ENCODE measurements at places on chromosomes 6 and 20.

GRCh38 chr6:166575205-166575604 lies 11.3 kb downstream of the RAMACL start:
- DNase-seq = no peak

GRCh38 chr6:39980839-39981580 lies 46.7 kb upstream of the MOCS1 start:
- DNase-seq = peak; percentile 33

- DNase-seq = no peak
Observed at GRCh38 chr6:41438746-41439145, 103.3 kb downstream of the NCR2 start.

DNA sequence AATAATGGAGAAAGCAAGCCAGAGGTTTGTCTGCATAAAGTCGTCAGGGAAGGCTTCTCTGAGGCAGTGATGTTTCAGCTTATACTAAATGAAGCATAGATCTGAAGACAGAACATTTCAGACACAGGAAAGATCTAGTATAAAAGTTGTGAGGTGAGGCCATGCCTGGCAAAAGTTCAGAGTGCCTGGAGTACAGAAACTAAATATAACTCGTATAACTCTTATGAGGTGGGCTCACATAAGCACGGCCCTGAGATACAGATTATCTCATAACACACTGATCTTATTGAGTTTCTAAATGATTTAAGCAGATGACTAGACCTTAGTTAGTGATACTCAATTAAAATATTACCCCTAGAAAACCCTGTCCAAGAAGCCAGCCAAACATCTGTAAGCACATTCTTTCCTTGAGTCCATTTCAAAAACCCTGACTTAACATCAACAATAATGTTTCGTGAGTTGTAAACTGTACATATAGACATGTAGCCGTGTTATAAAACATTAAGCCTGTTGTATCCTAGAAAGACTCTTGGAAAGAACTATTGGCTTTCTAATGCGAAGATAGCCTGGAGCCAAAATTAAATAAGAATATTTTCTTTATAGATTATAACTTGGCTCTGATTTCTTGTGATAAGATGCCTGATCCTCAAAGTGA lies 667.6 kb downstream of the TENT5A start:
- no peak for DNase-seq

GRCh38 chr6:56708810-56709597 lies 66.3 kb upstream of the DST start:
- peak; percentile 74 for DNase-seq

- peak; percentile 94 for DNase-seq
Observed at GRCh38 chr20:46811224-46812084, 83.2 kb upstream of the EYA2 start.

GRCh38 chr6:167671977-167672687 lies 154.6 kb upstream of the AFDN start:
- no peak for DNase-seq

DNA sequence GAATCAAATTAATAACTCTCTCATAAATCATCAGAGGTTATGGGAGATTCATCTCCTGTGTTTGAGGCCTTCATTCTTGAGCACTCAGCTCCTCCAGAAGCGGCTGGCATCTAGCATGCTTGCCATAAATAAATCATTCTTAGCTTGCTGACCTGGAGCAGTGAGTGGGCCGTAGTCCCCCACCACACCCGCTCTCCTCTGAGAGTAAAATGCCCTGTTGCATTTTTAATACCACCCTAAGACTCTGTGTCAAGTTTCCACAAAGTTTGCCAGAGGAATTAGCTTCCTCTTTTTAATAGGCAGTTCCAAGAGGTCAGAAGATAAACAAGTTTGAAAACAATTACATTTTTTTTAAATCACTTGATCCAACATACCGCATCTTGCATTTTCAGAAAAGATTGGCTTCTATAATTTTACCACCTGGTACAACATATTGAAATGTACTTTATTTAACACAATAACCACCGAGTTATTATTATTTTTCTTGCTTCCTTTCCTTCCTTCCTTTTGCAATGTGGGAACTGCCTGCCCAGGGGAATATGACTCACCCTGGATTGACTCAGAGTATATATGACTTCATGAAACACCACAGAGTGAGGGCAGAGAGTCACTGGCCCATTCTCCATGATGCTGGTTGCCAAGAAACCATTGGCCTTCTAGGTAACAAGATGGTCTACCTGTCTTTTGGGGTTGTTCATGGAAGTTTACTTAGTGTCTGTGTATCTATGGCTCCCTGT lies 29.4 kb upstream of the CLIC5 start:
- DNase-seq = no peak

GRCh38 chr6:9921366-9921765 lies 493.5 kb downstream of the TFAP2A start:
- DNase-seq = no peak

- DNase-seq = no peak
Observed at GRCh38 chr6:168302534-168302933, 17.0 kb downstream of the DACT2 start.

GRCh38 chr6:87916446-87916845 lies 131.2 kb upstream of the SPACA1 start:
- no peak for DNase-seq

- no peak for DNase-seq
Observed at GRCh38 chr20:38569747-38570525, 11.1 kb upstream of the ADIG start.

- DNase-seq = no peak
Observed at GRCh38 chr6:43683708-43684455, 3.7 kb downstream of the MRPS18A start.

DNA sequence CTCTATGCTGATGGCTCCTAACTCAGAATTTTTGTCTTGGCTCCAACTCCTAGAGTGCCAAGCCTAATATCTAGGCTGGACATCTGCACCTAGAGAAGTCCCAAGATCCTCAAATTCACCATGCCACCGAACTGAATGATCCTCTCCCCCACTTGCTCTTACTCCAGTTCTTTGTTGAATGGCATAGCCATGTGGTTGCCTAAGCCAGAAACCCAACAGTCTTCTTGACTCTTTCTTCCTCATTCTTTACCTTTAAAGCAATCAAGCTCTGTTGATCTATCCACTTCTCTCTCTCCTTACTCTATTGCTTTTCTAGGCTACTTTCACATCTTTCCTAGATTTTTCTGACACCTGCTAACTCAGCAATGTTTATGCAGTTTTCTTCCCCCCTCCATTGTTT lies 126.5 kb upstream of the FOXO3 start:
- no peak for DNase-seq

GRCh38 chr6:7685276-7685675 lies 40.6 kb upstream of the BMP6 start:
- no peak for DNase-seq

GRCh38 chr20:9531581-9531980 lies 17.2 kb downstream of the LAMP5 start:
- no peak for DNase-seq

- DNase-seq = no peak
Observed at GRCh38 chr6:136736281-136736960, 55.9 kb downstream of the MAP3K5 start.

DNA sequence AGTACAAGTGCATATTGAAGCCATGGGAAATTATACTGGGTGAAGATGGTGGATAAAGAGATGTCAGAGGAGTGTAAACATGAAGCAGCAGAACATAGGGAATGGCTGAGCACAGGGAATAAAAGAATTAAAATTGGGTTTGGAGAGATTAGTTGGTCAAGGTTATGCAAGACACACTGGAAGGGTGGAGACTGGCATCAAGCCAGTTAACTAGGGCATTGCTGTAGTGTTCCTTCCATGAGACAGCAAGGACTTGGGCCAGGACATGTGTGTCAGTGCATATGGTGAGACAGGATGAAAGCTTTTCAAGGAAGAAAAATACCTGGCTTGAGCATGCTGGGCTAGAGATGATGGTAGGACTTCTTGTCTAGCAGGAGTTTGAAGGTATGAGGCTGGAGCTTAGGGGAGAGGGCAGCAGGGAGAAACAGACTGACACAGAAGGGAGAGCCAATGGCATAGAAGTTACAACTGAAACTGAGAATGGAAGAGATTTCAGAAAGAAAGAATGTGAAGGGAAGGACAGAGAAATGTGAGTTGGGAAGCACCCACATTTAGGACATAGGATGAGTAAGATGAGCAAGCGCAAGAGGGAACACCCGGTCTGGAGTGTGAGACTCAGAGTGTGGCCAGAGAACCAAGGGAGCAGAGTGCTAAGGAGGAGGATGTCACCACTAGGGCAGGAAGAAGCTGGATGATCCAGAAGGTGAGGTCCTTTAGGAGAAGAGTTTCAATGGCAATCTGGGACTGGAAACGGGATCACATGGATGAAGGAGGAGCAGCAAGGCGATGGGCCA lies 14.5 kb upstream of the TMEM170B start:
- DNase-seq = no peak

DNA sequence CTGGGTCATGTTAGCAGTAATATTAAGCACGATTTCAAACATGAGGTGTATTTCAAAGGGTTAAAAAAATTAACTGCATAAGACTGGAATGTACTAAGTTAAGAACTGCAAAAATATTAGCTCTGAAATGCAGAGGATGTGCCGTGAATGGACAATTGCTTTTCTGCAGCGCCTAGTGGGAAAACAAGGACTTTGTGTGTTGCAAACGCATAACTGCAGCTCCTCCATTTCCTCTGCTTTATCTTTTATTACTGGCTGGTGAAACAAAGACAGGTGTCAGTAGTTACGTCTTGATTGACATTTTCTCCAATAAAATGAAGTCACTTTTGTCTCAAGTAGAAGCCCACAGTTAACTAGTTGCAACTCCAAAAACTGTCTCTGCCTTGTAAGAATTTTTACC lies 1.7 kb downstream of the PDE7B start:
- DNase-seq = no peak
